Stromal cell of bone marrow (primary cell): ENCODE measurements at places on chromosomes 3 and 15.

- no peak for DNase-seq
Measured at GRCh38 chr3:58013099-58013498, 4.9 kb downstream of the FLNB start.

DNA sequence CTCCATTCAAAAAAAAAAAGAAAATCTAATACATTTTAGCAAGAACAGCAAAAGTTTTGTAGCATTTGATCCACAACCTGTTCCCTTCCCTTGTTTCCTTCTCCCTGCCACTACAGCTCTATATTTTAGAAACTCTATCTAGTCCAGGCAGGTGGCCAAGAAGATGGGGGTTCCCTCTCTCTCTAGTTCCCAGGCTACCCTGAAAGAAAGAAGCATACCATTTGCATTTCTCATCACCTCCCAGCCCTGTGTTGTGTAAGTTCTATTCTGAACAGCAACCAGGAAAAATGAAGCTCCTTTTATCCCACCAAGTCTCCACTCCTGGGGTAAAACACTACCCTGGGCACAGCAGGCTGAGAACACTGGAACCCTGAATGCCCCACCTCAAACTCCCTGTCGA is 100.0 kb downstream of the PCCB start:
- DNase-seq: peak; percentile 83

DNA sequence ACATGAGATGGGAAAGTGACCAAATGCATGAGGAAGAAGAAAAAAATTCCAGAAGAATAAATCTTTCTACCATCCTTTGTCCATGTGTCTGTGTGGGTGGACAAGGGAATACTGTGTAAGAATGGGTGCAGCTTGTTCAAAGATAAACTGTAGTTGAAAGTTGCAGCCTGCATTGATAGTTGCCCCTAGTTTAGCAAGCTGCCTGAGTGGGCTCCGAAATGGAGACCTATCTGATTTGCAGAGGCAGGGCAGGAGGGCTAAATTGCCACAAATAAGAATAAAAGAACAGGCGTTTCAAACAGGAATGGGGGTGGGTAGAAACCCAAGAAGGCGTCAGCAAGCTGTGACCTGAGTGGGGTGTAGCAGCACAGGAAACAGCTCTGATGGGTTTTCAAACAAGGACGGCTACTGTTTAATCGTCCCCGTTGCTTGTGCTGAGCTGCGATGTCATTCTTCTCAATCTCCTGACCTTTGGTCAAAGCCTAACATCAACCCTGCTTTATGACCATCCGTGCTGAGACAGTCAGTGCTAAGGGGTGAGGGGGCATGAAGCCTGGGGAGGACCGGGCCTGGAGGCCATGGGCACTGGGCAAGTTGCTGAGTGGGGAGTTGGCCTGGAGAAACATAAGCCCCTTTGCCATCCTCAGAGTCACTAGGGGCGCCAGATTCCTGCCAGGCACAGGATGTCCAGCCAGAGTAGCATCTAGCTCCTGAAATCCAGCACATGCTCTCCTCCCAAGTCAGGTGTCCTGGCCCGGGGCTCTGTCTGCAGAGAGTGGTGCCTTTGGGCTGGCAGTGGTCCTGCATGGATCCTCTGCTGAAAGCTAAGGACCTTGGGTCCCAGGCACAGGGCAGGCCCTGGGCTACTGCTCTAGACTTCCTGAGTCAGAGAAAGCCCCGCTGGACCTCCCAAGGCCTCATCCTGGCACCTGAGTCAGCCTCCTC is 19.2 kb upstream of the C15orf39 start:
- DNase-seq: no peak

DNA sequence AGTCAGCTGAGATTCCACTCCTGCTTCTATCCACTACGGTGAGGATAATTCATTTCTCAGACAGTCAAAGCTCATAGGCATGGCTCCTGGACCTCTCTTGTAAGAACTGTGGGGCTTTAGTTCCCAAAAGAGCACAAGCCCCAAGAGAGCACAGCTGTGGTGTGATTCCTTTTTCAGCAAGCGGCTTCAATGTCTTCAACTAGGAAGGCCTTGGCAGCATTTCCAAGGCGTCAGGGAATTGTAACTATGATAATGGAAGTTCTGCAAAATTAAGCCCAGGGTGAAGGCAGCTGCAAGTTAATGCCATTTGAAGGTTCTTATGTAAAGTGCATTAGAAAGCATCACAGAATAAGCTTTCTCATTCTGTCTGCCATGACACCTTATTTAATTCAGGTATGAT is 657.1 kb downstream of the GRM7 start:
- DNase-seq: no peak

- DNase-seq: peak; percentile 82
Measured at GRCh38 chr3:129226374-129226773, 23.0 kb upstream of the COPG1 start.

DNA sequence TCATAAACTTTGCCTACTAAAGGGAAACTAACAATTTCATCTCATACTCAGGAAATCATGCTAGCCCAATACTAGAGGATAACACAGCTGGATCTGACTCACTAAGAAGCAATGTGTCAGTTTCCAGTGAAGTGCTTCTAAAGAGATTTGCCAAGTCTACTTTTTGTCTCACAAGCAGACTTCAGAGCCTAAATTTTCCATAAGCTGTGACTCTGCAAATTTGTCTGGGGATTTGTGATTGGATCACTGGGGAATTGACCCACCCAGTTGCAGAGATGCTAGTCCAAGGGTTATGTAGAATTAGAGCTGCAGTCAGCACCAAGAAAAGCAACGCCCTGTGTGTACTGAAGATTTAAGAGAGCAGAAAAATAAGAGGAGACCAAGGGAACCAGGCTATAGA is 647.1 kb downstream of the NTRK3 start:
- peak; percentile 83 for DNase-seq

DNA sequence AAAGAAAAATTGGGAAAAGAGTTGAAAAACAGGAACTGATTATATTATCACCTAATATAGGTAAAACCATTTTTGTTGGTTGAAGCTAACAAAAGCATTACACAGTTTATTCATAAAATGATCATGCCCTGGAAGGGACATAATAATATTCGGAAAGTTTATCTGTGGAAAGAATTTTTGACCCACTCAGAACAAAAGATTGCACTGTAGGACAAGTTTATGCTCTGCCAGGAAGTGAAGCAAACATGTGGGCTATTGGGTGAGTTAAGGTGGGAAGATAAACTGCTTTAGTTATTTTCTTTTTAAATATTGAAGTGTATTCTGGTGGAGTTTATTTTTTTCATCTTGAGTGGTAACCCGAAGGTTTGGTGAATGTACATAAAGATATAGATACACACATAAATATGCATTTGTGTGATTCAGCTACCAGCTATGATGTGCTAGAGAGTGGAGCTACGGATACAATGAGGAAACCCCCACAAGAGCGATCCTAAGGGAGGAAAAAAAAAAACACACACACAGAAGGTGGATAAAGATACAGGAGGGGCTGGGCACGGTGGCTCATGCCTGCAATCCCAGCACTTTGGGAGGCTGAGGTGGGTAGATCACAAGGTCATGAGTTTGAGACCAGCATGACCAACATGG is 506.4 kb upstream of the THBS1 start:
- no peak for DNase-seq

DNA sequence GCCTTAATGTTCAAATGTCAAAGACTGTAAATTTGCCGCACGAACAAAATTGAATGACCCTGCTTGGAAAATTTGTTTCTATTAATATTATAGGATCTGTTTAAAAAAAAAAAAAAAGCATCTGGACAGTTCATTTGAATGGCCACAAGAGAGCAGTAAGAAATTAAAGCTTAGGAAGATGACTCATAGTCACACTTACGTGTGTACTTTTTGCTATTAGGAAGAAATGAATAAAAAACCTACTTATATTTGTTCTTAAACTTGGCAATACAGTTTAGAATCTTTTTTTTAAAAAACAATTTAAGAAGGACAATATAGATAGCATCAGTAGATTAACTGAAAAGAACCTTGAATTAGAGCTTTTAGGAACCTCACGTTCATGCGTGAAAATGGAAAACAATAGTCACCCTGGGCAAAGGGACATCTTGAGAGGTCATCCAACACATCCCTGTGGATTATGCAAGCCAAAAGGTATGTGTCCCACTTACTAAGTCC is 621.8 kb downstream of the MECOM start:
- DNase-seq: peak; percentile 41

- no peak for DNase-seq
Measured at GRCh38 chr15:51756482-51756881, 5.1 kb downstream of the TMOD2 start.

GRCh38 chr3:157769378-157769777 is 266.2 kb upstream of the VEPH1 start:
- DNase-seq: no peak

DNA sequence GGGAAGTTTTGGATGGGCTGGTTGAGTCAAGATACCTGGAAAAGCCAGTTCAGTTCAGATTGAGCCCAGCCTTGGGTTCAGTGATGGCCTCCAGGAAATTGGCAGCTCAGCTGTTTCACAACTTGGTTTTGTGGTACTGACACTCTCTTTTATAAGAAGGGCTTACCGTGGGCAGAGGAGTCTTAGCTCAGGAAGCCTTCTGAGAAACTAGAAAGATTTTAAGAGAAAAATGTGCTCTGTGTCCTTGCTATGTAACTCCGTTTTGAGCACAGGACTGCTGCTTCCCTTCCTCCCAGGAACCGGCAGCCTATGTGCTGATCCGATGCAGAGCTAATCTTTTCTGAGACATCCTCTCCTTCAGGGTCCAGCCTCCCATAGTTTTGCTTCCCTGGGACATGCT is 46.6 kb upstream of the RASGRP1 start:
- DNase-seq: no peak

GRCh38 chr3:70111411-70111810 is 111.9 kb downstream of the SAMMSON start:
- no peak for DNase-seq

- no peak for DNase-seq
Measured at GRCh38 chr3:45690336-45691035, 1.3 kb downstream of the SACM1L start.

GRCh38 chr3:69085833-69086722 is 1.3 kb downstream of the ARL6IP5 start:
- peak; percentile 91 for DNase-seq

DNA sequence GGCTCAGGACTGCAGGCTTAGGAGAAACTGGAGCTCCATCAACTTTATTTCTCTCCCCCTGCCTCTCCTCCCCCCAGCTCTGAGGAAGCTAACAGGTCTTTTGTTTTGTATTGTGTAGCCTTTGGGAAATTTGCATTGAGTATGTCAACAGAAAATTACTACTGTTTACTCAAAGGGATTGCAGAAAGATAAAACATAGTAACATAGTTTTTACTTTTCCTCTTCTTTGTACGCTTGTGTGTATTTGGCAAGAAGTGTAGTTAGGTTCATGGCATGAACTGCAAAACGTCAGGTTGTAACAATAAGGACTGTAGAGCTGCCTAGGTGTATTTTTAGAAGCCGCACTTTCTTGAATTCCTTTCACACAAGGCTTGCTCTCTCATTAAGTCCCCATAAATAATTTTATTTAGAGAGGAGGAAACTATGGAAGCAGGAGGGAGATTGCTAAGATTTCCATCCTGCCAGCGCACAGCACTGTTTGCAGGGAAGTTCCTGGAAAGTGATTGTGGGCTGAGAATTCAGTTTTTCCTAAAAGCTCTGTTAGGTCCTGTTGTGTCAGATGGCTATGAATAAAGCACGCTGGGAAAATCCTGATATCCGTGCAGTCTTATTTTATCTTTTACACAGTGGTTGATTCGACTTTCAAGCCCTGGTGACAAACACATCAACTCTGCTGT is 21.1 kb upstream of the SATB1 start:
- DNase-seq: no peak

DNA sequence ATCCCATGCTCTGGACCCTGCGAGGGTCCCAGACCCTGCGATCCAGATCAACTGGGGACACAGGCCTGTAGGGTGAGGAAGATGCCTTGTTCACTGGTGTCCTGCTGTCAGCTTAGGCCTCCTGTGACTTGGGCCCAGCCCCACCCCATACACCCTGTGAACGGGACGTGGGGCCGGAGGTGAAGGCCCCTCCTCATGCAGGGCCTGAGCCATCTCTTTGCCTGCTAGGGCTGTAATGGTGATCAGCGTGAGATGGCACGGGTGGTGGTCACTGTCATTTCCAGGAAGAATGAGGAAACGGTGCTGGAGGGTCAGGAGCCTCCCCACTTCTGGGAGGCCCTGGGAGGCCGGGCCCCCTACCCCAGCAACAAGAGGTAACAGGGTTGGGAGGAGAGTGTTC is 12.4 kb downstream of the VILL start:
- no peak for DNase-seq

DNA sequence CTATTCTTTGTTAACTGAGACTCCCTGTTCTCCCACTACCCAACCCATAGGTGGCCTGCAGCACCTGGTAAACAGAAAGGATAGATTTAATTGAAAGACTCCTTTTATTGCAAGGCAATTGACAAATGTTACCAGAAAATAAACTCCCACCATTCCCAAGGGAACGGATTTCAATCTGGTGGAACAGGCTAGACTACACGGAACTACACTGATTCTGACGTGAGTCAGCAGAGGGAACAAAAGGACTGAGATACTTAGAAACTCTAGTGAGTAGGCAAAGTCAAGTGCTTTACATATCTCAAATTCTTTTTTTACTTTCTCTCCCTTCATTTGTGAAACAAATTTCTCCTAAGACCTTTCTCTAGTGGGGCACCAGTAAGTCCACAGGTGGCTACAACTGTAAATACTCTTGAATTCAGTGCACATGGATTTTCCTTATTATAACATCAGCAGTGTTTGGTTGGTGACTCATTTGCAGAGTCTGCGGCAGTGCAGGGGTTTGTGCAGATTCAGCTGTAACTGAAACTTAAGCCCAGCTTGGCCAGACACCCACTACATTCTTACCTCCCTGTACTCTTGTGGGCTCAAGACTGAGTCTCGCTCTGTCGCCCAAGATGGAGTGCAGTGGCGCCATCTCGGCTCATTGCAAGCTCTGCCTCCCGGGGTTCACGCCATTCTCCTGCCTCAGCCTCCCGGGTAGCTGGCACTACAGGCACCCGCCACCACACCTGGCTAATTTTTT is 34.3 kb upstream of the PLSCR2 start:
- peak; percentile 74 for DNase-seq

DNA sequence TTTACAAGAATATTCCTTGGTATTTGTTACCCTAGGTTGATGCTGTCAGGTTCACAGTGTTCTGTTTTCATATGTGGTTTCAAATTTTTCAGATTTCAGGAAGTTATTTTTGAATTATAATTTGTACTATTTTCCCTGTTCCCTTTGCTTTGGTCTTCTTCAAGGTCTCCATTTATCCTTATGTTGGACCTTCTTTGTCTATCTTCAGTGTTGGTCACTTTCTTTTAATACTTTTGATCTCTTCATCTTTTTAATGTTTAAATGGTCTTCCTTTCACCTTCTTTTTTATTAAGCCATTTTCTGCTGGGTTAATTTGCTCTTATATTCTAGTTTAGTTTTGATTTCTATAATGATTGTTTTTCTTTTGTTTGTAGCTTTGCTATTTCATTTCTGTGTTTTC is 61.3 kb downstream of the KLHL25 start:
- DNase-seq: no peak

DNA sequence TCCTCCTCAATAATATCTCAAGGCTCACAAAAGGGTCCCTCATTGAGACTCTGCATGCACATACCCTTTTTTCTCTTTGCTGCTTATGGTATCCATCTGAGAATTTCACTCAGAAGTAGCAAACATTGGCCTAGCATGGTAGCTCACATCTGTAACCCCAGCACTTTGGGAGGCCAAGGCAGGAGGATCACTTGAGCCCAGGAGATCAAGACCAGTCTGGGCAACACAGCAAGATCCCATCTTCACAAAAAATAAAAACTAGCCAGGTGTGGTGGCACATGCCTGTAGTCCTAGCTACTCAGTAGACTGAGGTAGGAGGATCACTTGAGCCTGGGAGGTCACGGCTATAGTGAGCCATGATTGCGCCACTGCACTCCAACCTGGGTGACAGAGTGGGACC is 11.7 kb downstream of the LRIG1 start:
- DNase-seq: no peak

- DNase-seq: no peak
Measured at GRCh38 chr3:37315669-37316068, 141.3 kb upstream of the LRRFIP2 start.
